ENCODE measurements at places on chromosomes 16 and 17.

- DNase-seq = peak; percentile 32
These were observed 715.9 kb upstream of the RBFOX1 start for GRCh38 chr16:6616746-6617145.

DNA sequence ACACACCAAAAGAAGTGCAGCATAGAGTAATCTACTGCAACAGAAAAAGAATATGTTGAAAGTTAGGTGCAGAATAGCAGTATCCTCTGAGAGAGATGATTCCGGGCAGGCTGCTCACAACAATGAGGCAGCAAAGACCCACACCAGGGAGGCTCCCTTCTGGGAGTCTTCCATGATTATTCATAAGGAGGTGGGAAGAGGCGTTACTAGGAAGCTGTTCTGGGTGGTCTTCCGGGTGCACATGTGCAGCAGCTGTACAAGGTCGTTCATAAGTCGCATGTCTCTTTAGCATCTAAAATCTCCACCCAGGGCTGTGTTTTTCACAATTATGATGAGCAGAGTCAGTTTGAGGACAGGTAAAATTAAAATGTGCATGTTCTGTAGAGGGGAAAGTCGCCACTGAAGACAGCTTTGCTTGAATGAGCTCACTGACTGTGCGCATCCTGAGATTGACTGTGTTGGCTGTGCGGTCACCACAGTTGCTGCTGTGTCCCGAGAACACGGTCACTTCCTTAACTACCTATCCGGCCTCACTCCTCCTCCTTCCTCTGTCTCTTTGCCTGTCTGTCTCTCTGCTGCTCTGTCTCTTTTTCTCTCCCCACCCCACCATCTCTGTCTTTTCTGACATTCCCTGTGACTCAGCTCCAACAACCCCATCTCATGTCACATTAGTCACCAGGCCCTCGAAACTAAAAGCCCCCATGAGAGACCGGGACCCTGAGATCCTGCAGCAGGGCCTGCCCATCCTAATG lies 125.5 kb upstream of the HSBP1 start:
- DNase-seq = peak; percentile 14

DNA sequence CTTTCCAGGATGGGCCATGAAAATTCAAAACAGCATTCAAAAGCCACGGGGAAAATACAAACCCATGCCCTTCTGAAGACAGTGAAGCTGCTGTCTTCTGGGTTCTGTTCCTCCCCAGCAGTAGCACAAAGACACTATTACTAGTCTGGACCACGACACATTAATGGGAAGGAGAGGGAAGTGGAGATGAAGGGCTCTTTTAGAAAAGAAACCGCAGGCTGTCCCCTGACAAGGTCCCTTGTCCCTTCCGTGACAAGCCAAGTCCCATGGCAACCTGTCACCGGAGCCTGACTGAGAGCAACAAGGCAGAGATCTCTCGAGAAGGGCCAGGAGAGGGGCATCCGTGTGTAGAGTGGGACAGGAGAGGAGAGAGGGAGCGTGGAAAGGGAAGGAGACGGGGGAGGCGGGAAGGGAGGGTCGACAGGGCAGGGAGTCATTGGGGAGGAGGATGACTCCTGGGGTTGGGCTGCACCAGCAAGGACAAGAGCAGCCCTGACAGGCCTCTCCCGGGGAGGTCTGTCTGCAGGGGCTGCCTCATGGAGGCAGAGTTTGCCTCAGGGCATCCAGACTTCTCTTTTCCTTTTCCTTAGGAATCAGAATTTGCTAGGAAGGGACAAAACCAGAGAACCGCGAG lies 436.2 kb downstream of the SLC39A11 start:
- DNase-seq = no peak

- no peak for DNase-seq
These were observed 29.8 kb downstream of the SLC47A2 start for GRCh38 chr17:19686400-19687090.

- DNase-seq = no peak
These were observed 145.0 kb upstream of the HS3ST4 start for GRCh38 chr16:25546791-25547190.

- no peak for DNase-seq
These were observed 2.3 kb downstream of the IL17C start for GRCh38 chr16:88640498-88641247.

DNA sequence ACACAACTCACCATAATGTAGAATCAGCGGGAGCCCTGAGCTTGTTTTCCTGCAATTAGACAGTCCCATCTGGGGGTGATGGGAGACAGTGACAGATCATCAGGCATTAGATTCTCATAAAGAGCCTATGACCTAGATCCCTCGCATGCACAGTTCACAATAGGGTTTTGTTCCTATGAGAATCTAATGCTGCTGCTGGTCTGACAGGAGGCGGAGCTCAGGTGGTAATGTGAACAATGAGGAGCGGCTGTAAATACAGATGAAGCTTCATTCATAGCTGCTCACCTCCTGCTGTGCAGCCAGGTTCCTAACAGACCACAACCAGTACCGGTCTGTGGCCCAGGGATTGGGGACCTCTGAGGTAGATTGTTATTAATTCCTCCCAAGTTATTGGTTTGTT lies 2.9 kb upstream of the DOK4 start:
- DNase-seq = no peak

DNA sequence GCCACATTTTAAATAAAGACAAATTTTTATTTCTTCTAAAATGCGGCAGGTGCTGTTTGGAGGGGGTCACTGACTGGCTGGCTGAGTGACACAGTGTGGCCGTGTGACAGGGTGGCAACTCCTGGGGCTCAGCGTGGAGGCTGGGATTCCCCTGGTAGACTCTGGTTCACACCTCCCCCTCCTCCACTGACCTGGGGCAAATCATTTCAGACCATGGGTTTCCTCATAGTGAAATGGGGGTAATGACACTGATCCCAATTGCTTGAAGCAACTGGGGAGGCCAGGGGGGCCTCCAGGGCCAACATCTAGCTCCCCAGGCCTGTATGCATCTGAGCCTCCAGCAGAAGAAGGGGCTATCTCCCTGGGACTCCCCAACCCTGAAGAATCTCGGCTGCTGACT lies 6.6 kb downstream of the HSD11B2 start:
- no peak for DNase-seq

- DNase-seq = no peak
These were observed 128.9 kb upstream of the WSCD1 start for GRCh38 chr17:5941258-5941657.

- DNase-seq = peak; percentile 50
These were observed 8.0 kb downstream of the RNF157 start for GRCh38 chr17:76232342-76232741.

- DNase-seq = peak; percentile 82
These were observed 2.0 kb upstream of the C17orf99 start for GRCh38 chr17:78144147-78144719.

GRCh38 chr16:15650698-15651171 lies 690 bp downstream of the NDE1 start:
- peak; percentile 75 for DNase-seq

- peak; percentile 82 for DNase-seq
These were observed 9.6 kb upstream of the ZFHX3 start for GRCh38 chr16:73057291-73058210.

DNA sequence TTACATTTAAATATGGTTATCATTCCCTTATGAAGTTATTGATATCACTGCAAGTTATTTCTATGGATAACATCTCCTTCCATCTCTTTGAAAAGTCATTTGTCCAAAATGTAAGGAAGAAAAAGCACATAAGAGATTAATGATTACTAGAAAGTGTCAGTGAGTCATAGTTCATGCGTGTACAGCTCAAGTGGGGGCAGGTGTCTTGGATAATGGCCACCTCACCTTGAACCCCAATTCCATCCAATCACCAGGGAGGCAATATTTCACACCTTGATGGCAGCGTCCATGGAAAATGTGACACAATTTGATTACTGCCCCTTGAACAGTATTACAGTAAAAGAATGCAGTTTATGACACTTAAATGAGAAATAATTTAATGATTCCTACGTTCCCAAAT lies 358.3 kb upstream of the SOX9 start:
- no peak for DNase-seq

DNA sequence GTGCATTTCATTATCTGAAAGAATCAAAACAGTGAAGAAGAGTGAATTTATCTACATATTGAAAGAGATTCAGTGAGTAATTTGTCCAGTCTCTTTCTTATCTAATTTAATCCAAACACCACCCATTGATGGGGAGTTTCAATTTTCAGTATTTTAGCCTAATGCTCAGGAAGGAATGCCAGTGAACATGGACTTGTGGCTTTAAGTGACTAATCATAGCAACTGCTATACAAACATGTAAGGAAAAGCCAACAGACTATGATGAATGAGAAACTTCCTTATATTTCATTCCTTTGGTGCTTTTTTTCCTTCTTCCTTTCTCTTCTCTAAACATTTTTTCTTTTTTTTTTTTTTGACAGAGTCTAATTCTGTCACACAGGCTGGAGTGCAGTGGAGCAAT lies 885.8 kb downstream of the KCNJ2 start:
- DNase-seq = no peak

DNA sequence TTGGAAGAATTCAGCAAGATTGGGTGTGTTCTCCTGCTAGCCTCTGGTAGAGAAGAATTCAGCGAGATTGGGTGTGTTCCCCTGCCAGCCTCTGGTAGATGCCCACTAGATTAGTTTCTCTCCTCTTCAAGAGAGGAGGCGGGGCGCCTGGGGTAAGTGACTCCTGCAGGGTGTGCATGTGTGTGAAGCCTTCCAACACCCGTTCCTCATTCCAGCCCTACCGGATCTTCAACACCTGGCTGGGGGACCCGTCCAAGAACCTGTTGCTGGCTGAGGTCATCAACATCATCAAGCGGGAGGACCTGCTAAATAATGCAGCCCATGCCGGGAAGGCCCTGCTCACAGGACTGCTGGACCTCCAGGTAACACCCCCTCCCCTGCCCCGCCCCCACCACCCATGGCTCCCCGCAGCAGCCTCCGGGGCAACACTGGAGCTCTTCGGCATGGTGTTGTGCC lies 21.3 kb downstream of the TMEM186 start:
- DNase-seq = no peak

- no peak for DNase-seq
These were observed 156.6 kb downstream of the GSG1L start for GRCh38 chr16:27906883-27907282.

GRCh38 chr17:7021993-7022778 lies 664 bp upstream of the BCL6B start:
- peak; percentile 87 for DNase-seq

DNA sequence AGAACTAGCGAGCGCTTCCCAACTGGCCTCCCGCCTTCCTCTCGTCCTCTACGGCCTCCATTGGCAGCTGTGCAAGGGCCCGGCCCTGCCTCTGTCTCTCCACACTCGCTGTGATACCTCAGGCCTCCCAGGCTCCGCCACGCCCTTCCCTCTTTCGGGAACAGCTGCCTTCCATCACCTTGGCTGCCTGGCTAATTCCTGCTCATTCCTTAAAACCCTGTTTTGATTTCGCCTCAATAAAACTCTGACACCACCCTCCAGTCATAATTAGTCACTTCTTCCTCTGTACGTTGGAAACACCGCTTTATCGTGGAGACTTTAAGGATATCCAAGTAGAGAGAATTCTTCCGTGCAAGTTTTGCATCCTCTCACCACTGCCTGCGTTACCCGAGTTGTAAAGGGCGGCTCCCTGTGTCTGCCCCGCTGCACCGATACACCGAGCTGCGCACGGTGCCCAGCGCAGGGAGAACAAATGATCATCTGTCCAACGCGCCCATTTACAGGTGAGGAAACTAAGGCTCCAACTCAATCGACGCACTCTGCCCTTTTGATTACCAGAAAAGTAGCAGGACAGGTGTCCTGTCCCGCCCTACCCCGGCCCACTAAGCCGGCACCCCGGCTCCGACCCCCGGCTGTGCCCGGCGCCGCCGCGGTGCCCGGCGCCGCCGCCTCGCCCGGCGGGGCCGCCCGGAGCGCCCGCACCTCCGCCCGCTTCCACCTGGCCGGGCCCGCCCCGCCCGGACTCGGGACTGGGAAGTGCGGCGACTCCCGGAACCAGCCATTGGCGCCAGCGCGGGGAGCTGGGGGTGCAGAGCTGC lies 139.7 kb downstream of the SEC14L1 start:
- peak; percentile 60 for DNase-seq

- DNase-seq = no peak
These were observed 394.5 kb upstream of the SOX9 start for GRCh38 chr17:71726341-71726740.

GRCh38 chr16:4604401-4604800 lies 10.3 kb downstream of the UBALD1 start:
- no peak for DNase-seq

DNA sequence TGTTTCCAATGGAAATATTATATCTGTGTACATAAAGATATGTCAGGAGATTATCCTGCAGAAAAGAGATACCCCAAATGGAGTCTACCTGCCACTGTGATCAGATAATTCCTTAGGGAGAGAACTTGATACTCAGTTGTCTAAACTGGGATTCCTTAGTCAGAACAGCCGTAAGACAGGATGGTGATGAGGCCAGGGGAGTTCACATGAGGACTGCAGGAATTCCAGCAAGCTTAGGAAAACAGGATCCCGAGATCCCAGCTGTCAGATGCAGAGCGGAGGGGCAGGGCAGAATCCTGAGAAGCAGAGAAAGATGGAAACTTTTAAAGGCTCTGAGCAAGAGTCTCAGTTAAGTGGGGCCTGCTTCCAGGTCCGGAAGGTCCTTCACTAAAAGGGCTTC lies 4.7 kb downstream of the KRABD2 start:
- DNase-seq = no peak

DNA sequence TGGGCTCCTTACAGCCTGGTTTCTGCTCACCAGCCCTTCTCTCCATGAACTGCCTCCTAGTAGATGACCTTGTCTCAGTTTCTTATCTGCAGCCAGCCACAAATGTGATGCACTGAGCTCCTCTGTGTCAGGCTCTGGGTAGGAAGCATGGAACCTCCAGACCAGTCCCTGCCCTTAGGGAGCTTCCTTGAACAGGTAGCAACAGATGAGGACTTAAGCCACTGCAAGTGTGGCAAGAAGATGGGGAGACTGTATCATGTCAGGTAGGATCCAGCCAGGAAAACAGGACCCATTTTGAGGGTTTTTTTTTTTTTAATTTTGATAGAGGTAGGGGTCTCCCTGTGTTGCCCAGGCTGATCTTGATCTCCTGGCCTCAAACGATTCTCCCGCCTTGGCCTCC lies 5.3 kb upstream of the MAP3K14 start:
- DNase-seq = no peak

DNA sequence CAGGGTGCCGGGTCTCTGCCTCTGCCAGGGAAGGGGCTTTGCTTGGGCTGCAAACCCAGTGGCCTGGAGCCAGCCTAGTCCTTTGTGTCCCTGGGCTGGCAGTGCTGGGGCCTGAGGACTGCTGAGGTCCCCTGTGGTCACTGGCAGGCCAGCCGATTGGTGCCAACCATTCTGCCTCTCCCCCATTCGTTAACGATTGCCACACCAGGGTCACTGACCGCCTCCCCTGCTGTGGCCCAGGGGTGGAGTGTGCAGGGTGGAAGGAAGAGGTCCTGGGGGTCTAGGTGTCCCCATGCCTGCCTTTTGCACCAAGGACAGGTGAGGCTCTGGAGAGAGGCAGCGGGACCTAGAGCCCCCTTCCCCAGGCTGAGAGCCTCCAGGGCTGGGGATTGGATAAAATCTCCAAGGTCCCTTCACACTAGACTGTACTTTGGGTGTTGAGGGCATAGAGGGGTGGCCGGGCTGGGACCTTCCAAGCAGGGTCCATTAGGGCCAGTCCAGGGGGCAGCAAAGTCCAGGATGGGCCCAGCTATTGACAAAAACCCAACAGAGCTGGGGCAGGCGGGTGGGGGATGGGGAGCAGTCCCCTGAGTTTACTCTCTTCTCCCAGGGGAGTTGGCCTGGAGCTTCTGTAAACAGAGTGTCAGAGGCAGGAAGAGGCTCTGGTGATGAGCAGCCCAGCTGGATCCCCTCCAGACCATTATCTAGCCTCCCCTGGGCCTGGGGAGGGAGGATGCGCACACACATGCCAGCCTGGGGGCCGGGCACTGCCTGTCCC lies 1.1 kb downstream of the VASN start:
- no peak for DNase-seq

GRCh38 chr17:74807925-74808324 lies 31.8 kb upstream of the NAT9 start:
- no peak for DNase-seq
